GM12878 (cell line): ENCODE measurements at places on chromosomes 5 and 9. TPM values are rescaled to one million over a fixed set of nuclear protein-coding genes. Genes with fewer than 3 reads are reported as not detected.
A peak's percentile ranks its signal among the peaks of the same experiment; 100 is the strongest.

- DNase-seq = no peak
Observed at GRCh38 chr5:151086905-151087360, 6.1 kb upstream of the TNIP1 start.

DNA sequence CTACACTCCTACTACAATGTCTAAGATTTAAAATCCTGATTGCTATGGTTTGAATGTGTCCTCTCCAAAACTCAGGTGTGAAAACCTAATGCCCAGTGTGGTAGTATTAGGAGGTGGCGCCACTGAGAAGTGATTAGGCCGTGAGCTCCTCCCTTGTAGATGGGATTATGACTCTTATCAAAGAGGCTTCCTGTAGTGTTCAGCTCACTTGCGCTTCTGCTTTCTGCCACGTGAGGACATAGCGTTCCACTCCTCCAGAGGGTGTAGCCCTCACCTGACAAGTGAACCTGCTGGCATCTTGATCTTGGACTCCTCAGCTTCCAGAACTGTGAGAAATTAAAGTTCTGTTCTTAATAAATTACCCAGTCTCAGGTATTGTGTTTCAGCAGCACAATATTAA lies 33.0 kb upstream of the WHRN start:
- peak; percentile 7 for DNase-seq

The ESM1 gene
- not detected in 2 replicates for total RNA-seq

The CARD6 gene
- 0.64 TPM in 2 replicates for total RNA-seq
